ENCODE measurements at places on chromosomes 2 and 18.
A peak's percentile ranks its signal among the peaks of the same experiment; 100 is the strongest.

DNA sequence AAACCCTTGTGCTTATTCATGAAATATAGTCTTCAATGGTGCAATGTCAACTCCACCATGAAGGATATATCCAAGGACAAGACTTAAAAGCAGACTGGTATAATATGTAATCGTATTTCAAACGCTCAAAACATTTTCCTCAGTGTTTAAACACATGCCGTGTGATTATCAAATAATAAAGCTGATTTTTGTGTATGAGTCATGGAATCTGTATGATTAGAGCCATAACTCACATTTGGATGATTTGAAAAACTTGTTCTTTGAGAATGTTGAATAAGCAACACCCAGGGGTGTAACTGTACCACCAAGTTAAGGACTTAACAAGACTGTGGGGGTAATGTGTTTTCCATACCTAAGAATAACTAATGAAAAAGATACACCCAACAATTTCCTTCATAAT is 215.3 kb downstream of the STK39 start:
- peaks cover 1% of the 10 kb centered on the region for H3K4me1 ChIP-seq
- H3K27me3 ChIP-seq = no peaks in the 10 kb centered on the region
- H3K27ac ChIP-seq = no peak overlapping the region
- H3K36me3 ChIP-seq = peaks cover 27% of the 10 kb centered on the region
- DNase-seq = no peak
- H3K4me3 ChIP-seq = no peak overlapping the region

GRCh38 chr18:53526101-53526870 is 698.2 kb downstream of the MBD2 start:
- H3K36me3 ChIP-seq = no peaks in the 10 kb centered on the region
- DNase-seq = no peak
- no peak overlapping the region for H3K4me3 ChIP-seq
- H3K4me1 ChIP-seq = no peaks in the 10 kb centered on the region
- H3K27me3 ChIP-seq = no peaks in the 10 kb centered on the region

DNA sequence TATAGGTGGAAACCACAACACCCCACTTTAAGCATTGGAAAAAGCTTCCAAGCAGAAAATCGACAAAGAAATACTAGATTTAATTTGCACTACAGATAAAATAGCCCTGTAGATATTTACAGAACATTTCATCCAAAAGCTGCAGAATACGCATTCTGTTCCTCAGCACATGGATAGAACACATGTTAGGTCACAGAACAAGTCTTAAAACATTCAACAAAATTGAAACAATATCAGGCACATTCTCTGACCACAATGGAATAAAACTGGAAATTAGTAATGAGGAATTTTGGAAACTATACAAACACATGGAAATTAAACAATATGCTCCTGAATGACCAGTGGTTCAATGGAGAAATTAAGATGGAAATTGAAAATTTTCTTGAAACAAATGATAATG is 27.8 kb upstream of the XDH start:
- no peak overlapping the region for H3K4me3 ChIP-seq
- no peak overlapping the region for H3K27ac ChIP-seq
- H3K4me1 ChIP-seq = no peaks in the 10 kb centered on the region
- no peaks in the 10 kb centered on the region for H3K36me3 ChIP-seq

DNA sequence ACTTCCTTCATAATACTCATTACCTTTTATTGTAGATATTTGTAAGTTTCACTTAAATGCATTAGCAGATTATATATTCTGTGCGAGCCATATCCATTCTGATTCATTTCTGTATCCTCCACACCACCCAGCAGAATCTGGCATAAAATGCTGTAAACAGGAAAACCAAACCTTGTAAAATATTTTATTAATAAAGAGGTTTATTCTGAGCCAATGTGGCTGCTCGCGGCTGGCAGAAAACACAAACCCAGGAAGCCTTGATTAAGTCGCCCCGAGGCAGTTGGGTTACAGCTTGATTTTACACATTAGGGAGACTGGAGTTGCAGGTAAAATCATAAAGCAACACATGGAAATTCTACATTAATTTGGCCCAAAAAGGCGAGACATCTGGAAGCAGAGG is 40.5 kb downstream of the GNAL start:
- peaks cover 17% of the 10 kb centered on the region for H3K27me3 ChIP-seq
- no peak for DNase-seq
- no peak overlapping the region for H3K4me3 ChIP-seq

- peaks cover 18% of the 10 kb centered on the region for H3K4me1 ChIP-seq
- peaks cover 35% of the 10 kb centered on the region for H3K36me3 ChIP-seq
- H3K27ac ChIP-seq = peak overlapping the region; percentile 69
- H3K27me3 ChIP-seq = no peaks in the 10 kb centered on the region
- no peak for DNase-seq
These were observed 64.7 kb downstream of the STK39 start for GRCh38 chr2:168182550-168183249.

DNA sequence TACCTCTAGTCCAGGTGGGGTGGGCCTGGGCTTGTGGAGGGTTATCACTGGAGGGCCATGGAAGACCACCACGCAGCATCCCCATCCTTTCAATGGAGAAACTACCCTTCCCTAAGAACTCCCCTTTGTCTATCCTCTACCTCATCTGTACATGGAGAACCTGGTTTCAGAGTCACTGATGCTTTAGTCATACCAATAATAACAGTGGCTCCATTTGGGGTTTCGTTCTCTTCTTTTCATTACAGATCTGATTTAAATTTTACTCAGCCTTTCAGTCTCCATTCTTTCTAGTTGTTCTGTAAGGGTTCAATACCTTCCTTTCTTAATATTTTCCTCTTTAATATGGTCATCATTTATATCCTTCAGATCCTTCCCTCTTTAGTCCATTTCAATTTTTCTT is 54.6 kb upstream of the ZFP36L2 start:
- DNase-seq = no peak
- H3K36me3 ChIP-seq = peaks cover 61% of the 10 kb centered on the region

DNA sequence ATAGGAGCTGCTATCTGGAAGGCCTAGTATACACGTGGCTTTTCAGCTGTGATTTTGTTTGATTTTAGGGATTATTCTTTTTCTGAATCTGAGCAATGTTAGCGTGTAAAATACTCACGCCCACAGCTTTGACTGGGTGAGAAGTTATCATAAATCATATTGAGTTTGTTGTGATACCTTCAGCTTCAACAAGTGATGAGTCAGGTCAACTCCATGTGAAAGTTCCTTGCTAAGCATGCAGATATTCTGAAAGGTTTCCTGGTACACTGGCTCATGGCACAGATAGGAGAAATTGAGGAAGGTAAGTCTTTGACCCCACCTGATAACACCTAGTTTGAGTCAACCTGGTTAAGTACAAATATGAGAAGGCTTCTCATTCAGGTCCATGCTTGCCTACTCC is at the start of gene GKN1:
TSS of gene GKN1 (plus strand) at position 386 of the 400 bp plus-strand sequence. CDS start 42 bp downstream, outside the sequence.
- no peak within 1 kb of the TSS for H3K4me3 ChIP-seq
- no peak for DNase-seq
- no peaks in the 10 kb centered on the region for H3K4me1 ChIP-seq
- H3K27ac ChIP-seq = no peak within 1 kb of the TSS
- no peaks in the 10 kb centered on the region for H3K36me3 ChIP-seq

DNA sequence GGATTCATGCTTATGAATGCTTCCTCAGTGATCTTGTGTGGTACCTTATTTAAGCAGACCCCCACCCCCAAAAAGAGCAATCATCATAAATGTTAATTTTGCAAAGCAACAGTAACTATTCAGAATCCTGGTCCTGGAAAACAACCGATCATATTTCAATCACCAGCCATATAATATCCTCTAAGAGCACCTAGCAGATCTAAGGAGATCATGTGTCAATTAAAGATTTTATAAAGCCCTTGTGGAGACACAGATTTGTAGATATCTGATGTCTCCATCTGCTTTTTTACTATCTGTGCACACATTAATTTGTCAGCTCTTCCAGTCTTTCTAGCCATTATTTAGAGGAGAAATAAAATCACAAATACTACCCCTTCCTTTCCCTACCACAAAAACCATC is 423.7 kb downstream of the TGIF1 start:
- peaks cover 29% of the 10 kb centered on the region for H3K27me3 ChIP-seq
- no peak overlapping the region for H3K4me3 ChIP-seq
- DNase-seq = no peak
- no peaks in the 10 kb centered on the region for H3K36me3 ChIP-seq
- H3K4me1 ChIP-seq = peaks cover 4% of the 10 kb centered on the region

DNA sequence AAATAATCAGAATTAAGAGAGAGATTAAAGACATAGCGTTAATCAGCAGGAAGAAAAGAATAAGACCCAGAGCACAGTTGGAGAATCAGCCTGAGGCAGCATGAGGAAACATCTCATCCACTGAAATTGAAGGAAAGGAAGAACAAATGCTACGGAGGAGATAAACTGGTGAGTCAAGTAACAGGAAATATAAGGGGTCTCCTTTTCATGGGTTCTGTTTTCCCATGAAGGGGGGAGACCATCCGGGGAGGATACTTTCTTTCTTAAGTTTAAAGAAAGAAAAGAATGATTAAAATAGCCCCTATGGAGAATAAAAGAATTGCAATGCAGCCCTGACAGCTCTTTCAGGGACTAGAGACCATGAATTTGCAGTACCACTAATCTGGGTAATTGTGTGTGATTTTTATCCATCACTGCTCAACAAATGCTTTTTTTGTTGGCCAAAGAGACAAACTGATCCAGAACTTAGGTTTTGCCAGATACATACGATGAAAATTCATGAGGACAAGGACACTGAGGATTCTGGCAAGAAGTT is 17.7 kb downstream of the ROCK2 start:
- H3K27ac ChIP-seq = no peak overlapping the region
- H3K36me3 ChIP-seq = no peaks in the 10 kb centered on the region

DNA sequence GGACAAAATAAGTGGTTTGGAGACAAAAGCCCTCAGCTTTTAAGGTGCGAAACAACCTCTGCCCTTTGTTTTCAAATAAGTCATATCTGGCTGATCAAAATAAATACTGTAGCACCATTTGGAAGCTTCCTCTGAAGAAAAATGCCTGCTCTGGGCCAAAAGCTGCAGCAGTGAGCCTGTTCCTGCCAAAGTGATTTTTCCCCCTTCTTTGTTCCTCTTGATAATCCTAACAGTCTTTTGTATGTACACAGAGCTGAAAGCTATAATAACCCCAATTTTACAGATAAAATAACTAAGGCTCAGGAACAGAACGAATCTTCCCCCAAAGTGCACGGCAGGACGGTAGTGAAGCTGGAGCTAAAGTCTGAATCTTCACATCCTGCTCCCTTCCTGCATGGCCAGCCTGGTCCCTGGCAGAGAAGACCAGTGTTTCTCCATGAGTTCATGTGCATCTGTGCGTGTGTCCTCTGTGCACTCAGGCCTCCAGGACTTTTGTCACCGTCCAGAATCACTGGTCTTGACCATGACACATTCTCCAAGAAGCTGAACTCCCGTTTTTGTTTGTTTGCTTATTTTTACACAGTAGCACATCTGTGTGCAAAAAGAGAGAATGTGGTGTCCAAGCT is 2114.1 kb upstream of the PIK3C3 start:
- H3K36me3 ChIP-seq = no peaks in the 10 kb centered on the region
- H3K27me3 ChIP-seq = peaks cover 16% of the 10 kb centered on the region
- no peak overlapping the region for H3K4me3 ChIP-seq
- H3K4me1 ChIP-seq = peaks cover 7% of the 10 kb centered on the region
- DNase-seq = no peak

DNA sequence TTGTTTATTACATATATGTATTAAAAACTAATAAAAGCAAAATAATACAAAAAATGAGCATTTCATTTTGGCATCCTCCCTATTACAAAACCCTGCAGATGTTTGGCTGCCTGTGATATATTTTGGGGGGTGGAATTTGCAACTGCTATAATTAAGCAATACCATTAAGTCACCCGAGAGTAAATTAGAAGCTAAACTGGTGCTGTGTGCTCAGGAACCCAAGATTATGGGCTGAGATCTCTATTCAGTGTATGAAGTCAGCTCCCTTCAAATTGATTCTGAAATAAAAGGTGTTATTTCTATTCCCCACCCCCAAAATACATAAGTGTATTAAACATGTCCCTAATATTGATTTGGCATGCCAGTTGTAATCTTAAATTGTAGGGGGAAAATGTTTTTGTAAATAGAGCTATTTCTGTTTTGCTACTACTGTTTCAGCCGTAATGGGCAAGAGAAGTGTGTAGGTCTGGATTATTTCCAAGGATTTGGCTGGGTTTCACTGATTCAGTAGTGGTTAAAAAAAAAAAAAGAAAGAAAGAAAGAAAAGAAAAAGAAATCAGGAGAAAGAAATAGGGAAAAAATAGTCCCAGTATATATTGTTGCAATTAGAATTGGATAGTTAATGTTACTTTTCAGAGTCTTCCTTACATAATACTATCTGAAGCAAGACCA is 110.9 kb downstream of the SS18 start:
- H3K4me1 ChIP-seq = no peaks in the 10 kb centered on the region
- DNase-seq = no peak
- no peak overlapping the region for H3K4me3 ChIP-seq
- no peak overlapping the region for H3K27ac ChIP-seq
- H3K36me3 ChIP-seq = no peaks in the 10 kb centered on the region
- H3K27me3 ChIP-seq = peaks cover 2% of the 10 kb centered on the region

DNA sequence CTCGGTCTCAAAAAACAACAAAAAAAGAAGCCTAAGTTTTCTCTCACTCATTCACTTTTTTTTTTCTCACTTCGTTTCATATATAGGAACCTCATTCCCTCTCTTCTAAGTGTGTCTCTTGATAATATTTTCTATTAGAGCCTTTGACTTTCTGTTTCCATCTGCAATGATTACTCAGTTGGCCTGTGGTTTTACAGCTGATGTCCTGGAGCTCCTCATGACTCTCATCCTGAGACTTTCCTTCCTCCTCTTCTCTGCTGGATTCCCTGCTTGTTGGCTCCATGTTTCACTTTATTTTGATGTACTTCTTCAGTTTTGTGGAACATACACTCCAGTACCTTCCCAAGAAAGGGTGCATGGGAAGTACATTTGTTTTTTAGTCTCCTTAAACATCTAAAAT is 154.2 kb upstream of the GATA6 start:
- peaks cover 9% of the 10 kb centered on the region for H3K27me3 ChIP-seq
- H3K27ac ChIP-seq = no peak overlapping the region
- no peaks in the 10 kb centered on the region for H3K4me1 ChIP-seq

- H3K4me3 ChIP-seq = no peak overlapping the region
- no peak overlapping the region for H3K27ac ChIP-seq
- H3K27me3 ChIP-seq = no peaks in the 10 kb centered on the region
- no peaks in the 10 kb centered on the region for H3K36me3 ChIP-seq
These were observed 6.9 kb upstream of the CASP10 start for GRCh38 chr2:201176081-201176481.

- no peak overlapping the region for H3K27ac ChIP-seq
- H3K4me1 ChIP-seq = no peaks in the 10 kb centered on the region
- H3K36me3 ChIP-seq = peaks cover 3% of the 10 kb centered on the region
- DNase-seq = no peak
These were observed 107.8 kb upstream of the REV1 start for GRCh38 chr2:99597616-99598015.

GRCh38 chr18:63181706-63182309 is 137.8 kb downstream of the BCL2 start:
- peak overlapping the region; percentile 88 for H3K27ac ChIP-seq
- no peaks in the 10 kb centered on the region for H3K27me3 ChIP-seq

Measured in naive thymus-derived CD8-positive, alpha-beta T cell (primary cell).